Activated CD8-positive, alpha-beta T cell treated with anti-CD3 and anti-CD28 coated beads, Interleukin-2, amount 10 ng/mL, durations not matched to agents 7 days and 5 days (primary cell): ENCODE measurements at places on chromosomes 1 and 21.

GRCh38 chr21:35026617-35027562 lies 22.2 kb downstream of the RUNX1 start:
- H3K4me1 ChIP-seq: peaks cover 63% of the 10 kb centered on the region
- H3K27ac ChIP-seq: peak overlapping the region; percentile 99
- peak overlapping the region; percentile 79 for H3K4me3 ChIP-seq

GRCh38 chr1:205210756-205211168 lies 740 bp downstream of the DSTYK start:
- H3K36me3 ChIP-seq: peaks cover 4% of the 10 kb centered on the region
- peaks cover 48% of the 10 kb centered on the region for H3K4me1 ChIP-seq
- peak overlapping the region; percentile 93 for H3K27ac ChIP-seq
- DNase-seq: peak; percentile 37
- peak overlapping the region; percentile 95 for H3K4me3 ChIP-seq
- H3K27me3 ChIP-seq: no peaks in the 10 kb centered on the region

DNA sequence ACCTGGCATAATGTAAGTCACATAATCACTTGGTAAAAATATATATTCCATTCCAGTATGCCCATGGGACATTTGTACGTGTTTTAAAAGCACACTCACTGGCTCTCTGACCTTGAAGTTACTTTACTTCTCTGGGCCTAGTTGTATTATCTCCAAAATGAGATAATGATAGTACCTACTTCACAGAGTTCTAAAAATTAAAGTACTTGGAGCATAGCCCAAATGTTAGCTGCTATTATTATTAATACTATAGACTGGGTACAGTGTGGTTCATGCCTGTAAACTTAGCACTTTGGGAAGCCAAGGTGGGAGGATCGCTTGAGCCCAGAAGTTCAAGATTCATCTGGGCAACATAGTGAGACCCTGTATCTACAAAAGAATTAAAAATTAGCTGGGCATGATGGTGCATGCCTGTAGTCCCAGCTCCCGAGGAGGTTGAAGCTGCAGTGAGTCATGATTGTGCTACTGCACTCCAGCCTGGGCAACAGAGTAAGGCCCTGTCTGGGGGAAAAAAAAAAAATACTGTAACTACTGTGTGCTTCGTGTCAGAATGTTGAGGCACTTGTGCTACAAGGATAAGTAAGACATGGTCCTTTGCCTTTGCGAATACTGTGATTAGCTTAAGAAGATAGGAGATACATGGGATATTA lies 45.7 kb downstream of the TDRD5 start:
- H3K36me3 ChIP-seq: no peaks in the 10 kb centered on the region
- no peak for DNase-seq
- peaks cover 2% of the 10 kb centered on the region for H3K27me3 ChIP-seq
- H3K4me3 ChIP-seq: no peak overlapping the region
- no peaks in the 10 kb centered on the region for H3K4me1 ChIP-seq

- H3K27ac ChIP-seq: no peak overlapping the region
- peak overlapping the region; percentile 63 for H3K4me3 ChIP-seq
- H3K4me1 ChIP-seq: peaks cover 31% of the 10 kb centered on the region
- H3K27me3 ChIP-seq: peaks cover 19% of the 10 kb centered on the region
- DNase-seq: peak; percentile 62
- H3K36me3 ChIP-seq: no peaks in the 10 kb centered on the region
Observed at GRCh38 chr1:6497215-6497866, 5.9 kb upstream of the PLEKHG5 start.

- H3K4me3 ChIP-seq: no peak overlapping the region
- DNase-seq: no peak
- no peak overlapping the region for H3K27ac ChIP-seq
- no peaks in the 10 kb centered on the region for H3K27me3 ChIP-seq
- H3K36me3 ChIP-seq: no peaks in the 10 kb centered on the region
Observed at GRCh38 chr1:49013079-49013478, 236.4 kb upstream of the BEND5 start.

GRCh38 chr1:30040081-30041019 lies 683.0 kb downstream of the MATN1 start:
- H3K36me3 ChIP-seq: no peaks in the 10 kb centered on the region
- no peak overlapping the region for H3K4me3 ChIP-seq
- H3K27me3 ChIP-seq: no peaks in the 10 kb centered on the region
- H3K27ac ChIP-seq: no peak overlapping the region

GRCh38 chr1:101260556-101261350 lies 23.9 kb downstream of the S1PR1 start:
- no peak overlapping the region for H3K4me3 ChIP-seq
- no peak overlapping the region for H3K27ac ChIP-seq
- H3K4me1 ChIP-seq: peaks cover 75% of the 10 kb centered on the region
- DNase-seq: peak; percentile 1
- no peaks in the 10 kb centered on the region for H3K27me3 ChIP-seq
- peaks cover 6% of the 10 kb centered on the region for H3K36me3 ChIP-seq

- no peak overlapping the region for H3K27ac ChIP-seq
- H3K4me1 ChIP-seq: no peaks in the 10 kb centered on the region
- no peak for DNase-seq
- no peak overlapping the region for H3K4me3 ChIP-seq
Observed at GRCh38 chr21:38229260-38229877, 27.4 kb upstream of the KCNJ15 start.

GRCh38 chr1:116321766-116322175 lies 51.3 kb upstream of the ATP1A1 start:
- peaks cover 2% of the 10 kb centered on the region for H3K36me3 ChIP-seq
- H3K27ac ChIP-seq: peak overlapping the region; percentile 43
- H3K4me3 ChIP-seq: no peak overlapping the region
- peak; percentile 32 for DNase-seq
- H3K4me1 ChIP-seq: peaks cover 51% of the 10 kb centered on the region
- H3K27me3 ChIP-seq: no peaks in the 10 kb centered on the region
